ENCODE measurements at places on chromosomes 12 and 14.
A peak's percentile ranks its signal among the peaks of the same experiment; 100 is the strongest.

- DNase-seq, result peak; percentile 29
Measured at GRCh38 chr14:22556021-22556989, 32.7 kb downstream of the DAD1 start.

DNA sequence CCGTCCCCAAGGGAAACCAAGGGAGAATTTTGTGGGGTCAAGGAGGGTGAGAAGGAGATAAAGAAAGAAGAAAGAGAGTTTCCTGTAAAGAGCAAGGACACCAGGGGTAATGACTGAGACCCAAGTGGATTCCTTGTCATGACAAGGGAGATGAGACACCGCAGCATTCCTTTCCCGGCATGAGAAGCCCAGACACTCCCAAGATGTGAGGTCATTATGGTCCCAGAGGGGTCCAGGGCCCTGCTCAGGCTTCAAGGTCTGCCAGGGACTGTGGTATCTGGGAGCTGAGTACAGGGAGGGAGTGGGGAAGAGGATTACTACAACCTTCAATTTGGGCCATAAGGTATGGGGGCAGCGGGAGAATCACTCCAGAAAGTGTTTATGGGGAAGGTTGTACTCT is 58.1 kb downstream of the SPTB start:
- no peak for DNase-seq

DNA sequence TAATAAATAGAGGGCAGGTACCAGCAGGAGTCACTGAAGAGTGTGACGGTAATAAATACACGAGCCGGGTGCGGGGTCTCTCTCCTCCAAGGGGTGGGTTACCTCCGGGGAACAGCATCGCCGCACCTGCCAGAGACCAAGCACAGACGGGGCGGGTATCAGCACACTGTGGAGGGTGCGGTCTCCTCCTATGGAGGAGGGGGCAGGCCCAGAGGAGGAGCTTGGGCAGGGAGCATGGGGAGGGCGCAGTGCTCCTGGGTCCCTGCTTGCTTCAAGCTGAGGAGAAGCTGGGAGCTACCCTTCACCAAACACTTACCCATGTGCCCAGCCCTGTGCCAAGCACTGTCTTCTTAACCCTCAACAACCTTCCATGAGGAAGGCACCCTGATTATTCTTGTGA is 12.8 kb downstream of the PGF start:
- DNase-seq, result no peak

DNA sequence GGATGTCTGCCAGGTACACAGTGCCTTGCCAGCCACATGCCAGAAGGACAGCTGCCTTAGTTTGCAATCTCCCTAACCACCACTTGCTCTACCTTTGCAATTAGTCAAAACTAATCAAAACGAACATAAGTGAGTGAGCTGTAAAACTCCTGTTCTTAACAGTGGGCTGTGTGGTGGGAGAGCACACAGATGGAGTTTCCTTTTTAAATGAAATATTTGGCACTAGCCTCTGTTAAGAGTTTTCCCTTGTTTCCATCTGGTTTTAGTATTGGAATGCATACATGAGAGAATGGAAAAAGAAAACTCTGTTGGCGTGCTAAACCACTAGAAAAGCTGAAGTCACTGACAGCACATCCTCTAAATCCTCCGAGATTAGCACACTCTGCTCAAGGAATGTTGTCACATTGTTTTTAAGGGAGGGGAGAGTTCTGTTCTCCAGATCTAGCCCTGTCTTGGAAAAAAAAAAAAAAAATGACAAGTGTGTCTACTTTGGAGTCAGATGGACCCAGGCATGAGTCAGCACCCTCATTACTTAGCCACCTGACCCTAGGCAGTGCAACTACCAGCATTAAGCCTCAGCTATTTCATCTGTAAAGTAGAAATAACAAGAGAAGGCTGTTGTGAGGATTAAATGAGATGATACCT is 83.9 kb downstream of the STXBP6 start:
- DNase-seq, result no peak

DNA sequence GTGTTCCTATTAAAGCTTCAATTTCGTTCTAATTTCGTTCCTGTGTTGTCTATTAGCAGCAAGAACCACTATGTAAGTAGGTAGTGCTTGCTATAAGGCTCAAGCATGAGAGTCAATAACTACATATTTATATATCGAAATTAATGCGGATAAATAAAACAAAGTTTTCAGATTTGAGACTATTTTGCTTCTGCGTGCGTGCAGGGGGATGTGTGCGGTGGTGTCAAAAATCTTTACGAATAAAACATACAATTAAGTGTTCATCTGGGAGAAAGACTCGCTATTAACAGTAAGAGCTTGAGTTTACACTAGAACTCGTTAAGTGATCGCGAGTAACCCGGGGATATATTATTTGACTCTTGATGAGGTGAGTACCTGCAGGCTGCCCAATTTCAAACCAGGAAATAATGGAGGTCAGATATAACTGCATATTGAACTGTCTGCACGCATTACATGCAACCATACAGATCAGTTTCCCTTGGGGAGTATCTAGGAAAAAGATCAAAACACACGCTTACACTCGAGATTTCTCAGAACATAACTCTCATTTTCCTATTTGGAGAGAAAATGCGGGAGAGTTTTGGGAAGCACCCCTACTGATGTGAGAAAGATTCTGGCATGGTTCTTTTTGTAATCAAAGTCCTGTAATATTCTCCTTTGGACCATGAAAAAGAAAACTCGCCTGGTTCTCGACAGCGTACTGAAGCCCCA is 813 bp downstream of the TWF1 start:
- peak; percentile 8 for DNase-seq

DNA sequence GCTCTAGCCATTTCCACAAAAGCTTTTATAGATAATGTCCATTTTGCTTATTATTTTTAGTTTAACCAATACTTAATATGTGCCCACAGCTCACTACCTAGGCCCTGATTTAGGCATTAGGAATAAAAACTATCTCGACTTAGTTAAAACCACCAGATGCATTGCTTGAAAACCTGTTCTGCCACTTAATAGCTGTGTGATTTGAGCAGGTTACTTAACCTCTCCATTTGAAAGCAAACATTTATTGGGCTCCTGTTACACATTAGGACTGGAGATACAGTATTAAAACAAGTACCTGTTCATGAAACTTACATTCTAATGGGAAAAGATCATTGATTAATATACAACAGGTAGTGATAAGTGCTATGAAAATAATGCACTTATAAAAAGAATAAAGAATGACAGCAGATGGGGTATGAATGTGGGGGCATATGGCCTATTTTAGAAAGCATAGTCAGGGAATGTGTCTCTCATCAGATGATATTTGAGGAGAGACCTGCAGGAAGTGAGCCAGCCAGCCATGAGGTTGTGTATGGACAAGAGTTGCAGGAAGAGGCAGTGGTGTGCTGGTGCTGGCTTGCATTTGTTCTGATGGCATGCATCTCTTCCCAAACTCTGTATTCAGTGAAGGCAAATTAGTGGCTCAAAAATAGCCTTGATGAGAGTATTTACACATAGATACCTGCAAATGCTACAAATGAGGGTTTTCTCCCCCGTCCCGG is 34.3 kb downstream of the NOPCHAP1 start:
- peak; percentile 17 for DNase-seq

DNA sequence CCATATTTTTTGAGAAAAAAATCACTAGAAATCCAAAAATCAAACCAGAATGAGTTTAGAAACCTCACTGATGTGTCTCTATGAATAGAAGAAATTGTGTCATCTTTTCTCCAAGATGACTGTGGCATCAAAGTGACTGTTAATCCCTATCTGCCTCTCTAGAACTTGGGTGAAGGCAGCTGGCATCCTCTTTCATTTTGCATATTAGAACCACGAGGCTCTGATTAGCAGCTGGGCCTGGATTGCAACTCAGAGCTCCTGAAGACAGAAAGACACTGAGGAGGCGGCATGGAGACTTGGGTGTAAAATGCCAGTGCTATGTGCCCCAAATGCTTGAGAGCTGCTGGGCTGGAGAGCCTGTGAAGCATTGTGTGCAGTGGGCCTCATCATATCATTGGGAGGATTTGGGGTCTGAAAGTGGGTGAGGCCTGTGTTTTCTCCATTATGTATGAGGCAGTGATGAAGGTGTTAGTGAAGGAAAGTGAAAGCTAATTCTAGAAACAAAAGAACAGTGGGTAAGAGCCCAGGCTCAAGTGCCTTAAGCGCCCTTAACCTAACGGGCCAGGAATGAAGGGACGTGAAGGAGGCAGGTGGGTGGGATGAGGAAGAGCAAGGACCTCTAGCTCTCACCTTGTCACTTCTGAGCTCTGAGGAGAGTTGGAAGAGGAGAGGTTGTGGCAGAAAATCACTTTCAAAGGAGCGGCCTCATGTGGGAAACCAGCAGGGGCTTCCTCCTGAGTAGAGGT is 26.2 kb downstream of the NKX2-8 start:
- DNase-seq, result peak; percentile 24

DNA sequence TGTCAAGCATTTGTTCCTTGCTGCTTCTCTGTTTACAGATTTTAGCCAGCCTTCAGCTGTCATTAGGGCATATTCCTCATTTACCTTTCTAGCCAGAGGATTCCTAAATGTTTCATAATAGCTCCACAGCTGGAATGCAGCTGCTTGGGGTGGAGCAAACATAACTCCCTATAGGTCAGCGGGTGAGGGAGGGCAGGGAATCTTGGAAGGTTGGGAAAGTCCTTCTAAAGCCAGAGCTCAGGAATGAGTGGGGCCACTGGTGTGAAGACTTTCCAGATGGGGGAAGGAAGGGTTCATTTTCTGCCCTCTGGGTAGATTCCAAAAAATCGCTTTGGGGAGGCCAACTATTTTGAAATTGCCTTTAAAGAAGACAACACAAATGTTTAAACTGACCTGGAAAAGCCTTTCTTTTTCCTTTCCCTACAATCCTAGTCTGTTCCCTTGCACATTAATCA is 16.3 kb upstream of the IRF2BPL start:
- DNase-seq, result peak; percentile 54

DNA sequence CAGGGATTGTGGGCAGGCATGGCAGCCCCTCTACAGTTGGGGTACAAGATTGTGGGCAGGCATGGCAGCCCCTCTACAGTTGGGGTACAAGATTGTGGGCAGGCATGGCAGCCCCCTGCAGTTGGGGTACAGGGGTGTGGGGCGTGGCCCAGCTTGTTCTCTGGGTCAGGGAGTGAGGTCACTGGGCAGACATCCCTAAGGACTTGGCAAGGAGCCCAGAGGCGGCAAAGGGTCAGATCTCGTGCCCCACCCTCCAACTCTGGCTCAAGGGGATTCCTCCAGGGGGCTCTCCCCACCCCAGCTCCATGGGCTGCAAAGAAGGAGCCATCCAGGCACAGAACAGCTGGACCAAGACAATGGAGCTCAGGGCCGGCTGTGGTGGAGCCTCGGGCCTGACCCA is 25.8 kb upstream of the NUDT14 start:
- DNase-seq, result no peak

- peak; percentile 48 for DNase-seq
Measured at GRCh38 chr12:111448266-111448830, 42.6 kb downstream of the SH2B3 start.

Data from GM23338 (cell line).